ENCODE measurements at places on chromosomes 16 and 17.
A peak's percentile ranks its signal among the peaks of the same experiment; 100 is the strongest.

GRCh38 chr16:81837312-81837751 lies 58.2 kb downstream of the PLCG2 start:
- DNase-seq, result no peak

DNA sequence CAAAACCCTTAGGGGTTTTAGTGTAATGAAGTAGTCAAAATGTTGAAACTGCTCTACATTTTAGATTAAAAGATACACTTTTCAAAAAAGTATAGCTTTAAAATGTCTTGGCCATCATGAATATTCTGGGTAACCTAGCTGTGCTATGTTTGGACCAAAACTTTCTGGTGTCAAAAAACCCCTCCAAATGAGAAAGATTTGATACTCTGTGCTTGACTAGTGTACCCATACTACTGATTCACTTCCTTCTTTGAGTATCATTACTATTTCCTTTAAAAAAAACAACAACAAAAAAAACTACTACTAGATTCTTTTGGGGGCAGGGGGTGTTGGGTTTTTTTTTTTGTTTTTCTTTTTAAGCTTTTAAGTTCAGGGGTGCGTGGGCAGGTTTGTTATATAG lies 37.3 kb downstream of the PTRH2 start:
- DNase-seq, result no peak

DNA sequence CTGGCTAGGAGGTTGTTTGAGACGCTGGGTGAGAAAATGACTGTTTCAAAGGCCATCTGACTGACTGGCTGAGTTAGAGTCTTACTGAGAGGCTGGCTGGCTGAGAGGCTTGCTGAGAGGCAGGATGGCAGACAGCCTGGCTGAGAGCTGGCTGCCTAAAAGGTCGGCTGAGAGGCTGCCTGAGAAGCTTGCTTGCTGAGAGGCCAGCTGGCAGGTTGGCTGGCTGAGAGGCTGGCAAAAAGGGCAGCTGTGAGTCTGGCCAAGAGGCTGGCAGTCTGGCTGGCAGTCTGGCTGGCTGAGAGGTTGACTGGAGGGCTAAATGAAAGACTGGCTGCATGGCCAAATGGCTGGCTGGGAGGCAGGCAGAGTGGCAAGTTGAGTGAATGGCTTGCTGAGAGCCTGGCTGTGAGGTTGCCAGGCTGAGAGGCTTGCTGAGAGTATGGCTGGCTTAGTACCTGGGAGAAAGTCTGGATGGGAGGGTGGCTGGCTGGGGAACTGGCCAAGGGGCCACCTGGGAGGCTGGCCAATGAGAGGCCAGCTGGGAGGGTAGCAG lies 35.3 kb upstream of the ACSM2B start:
- DNase-seq, result no peak

DNA sequence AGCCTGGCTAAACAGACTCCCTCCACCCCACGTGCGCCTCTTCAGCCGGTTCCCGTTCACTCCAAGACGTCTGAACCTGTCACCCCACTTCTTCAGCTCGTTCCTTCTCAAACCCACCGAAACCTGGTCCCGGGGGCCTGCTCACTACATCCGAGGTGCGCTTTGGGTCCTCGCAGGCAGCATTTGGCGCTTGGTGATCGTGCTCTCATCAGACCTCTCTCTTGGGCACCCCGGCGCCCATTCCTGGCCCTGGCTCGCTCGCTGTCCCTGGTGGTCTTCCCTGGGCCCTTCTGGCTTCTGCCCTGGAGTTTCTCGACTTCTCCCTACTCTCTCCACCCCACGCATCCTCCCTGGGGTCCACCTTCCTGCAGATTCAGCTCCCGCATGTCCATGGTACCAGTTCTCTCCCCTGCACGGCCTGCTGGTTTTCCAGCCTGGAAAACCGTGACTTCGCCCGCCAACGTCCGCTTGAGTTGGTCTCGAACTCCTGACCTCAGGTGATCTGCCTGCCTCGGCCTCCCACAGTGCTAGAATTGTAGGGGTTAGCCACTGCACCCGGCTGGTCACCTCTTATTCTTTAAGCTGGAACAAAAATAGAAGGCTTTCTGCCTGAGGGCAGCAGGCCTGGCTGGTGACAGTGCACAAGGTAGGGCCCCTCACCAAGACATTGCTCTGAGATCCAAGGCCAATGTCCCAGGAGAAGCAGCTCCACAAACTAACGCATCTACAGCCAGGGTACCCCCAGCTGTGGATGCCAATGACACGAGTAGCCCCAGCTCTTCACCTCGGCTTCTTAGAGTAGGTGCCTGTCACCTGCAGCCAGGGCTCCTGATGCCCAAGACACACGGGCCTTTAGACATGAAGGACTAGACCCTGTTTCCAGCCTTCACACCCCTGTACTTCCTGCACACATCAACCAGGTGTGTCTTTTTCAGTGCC lies 1.1 kb upstream of the MEAK7 start:
- DNase-seq, result no peak

DNA sequence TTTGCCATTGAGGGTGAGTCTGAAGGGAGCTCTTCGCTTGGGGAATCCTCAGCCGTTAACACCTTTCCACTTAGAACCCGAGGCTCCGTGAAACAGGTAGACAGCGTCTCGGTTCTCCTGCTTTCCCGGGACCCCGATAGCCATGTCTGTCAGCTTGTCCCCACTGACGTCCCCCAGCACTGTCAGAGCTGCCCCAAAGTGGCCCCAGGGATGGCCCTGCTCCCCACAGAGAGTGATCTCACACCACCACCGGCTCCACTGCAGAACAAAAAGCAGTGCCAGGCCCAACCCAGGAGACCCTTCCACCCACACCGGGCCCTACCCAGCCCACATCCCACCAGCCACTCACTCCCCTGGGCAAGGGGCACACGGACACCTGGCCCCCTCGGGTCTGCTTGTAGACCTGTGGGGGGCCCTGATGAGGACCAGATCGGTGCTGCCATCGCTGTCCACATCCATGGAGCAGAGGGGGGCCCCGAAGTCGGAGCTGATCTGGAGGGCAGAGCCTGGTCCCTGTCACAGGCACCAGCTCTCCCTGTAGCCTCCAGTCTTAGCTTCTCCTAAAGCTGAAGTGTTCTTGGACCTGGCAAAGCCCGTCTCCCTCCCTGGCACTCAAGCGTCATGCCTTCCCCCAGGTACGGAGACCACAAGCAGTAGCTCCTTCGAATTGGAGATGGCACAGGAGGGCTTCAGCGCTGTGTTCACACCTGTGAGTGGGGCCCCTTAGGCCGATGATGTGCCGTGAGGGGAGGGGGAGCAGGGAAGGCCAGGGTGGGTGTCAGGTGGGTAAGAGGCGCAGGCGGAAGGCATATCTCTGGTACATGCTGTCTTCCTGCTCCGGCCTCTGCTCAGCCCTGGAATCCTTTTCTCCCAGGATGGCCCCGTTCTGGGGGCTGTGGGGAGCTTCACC lies 6.5 kb downstream of the ITGAX start:
- DNase-seq, result no peak

- DNase-seq, result no peak
Measured at GRCh38 chr17:43169561-43170139, 1.4 kb upstream of the NBR1 start.

- DNase-seq, result no peak
Measured at GRCh38 chr16:3819746-3820724, 60.5 kb downstream of the CREBBP start.

- no peak for DNase-seq
Measured at GRCh38 chr16:50957056-50957455, 194.0 kb downstream of the SALL1 start.

DNA sequence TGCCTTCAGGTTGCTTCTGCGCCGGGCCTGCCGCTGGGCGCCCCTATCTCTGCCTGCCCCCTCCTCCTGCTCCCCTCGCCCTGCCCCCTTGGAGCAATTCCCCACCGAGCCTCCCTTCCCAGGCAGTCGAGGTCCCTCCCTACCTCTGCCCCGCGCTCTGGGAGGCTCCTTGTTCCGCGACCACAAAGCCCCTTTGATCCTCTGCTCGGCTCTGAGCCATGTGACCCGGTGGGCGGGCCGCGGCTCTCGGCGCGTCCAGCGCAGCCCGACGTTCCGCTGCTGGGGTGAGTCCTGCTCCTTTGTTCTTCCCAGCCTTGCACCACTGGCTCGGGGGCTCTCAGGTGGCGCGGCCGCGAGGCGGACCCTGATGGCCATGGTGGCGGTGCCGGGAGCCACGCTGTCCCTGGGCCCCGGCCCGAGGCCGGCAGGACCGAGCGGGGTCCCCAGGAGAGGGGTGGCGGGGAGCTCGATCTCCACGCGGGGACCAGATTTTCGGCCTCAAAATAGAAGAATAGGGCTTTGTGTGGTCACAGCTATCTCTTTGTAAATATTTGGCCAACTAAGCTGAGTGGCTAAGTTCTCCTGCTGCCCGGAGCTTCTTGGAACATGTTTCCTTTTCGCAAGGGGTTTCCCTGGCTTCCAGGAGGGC lies 310.6 kb downstream of the SEC14L1 start:
- DNase-seq, result peak; percentile 90

DNA sequence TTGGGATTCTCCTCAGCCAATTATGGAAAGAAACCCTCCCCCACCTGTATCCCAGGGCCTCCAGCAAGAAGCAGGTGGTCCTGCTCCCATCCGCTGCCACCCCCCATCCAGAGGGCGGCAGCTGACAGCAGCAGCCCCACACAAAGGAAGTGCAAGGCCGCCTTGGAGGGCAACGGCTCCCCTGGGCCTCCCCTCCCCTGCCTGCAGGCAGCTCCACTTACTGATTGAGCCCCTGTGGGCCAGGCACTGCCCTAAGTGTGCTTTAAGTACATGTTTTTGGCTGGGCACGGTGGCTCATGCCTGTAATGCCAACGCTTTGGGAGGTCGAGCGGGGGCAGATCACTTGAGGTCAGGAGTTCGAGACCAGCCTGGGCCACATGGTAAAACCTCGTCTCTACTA lies 257.6 kb downstream of the PARN start:
- no peak for DNase-seq

DNA sequence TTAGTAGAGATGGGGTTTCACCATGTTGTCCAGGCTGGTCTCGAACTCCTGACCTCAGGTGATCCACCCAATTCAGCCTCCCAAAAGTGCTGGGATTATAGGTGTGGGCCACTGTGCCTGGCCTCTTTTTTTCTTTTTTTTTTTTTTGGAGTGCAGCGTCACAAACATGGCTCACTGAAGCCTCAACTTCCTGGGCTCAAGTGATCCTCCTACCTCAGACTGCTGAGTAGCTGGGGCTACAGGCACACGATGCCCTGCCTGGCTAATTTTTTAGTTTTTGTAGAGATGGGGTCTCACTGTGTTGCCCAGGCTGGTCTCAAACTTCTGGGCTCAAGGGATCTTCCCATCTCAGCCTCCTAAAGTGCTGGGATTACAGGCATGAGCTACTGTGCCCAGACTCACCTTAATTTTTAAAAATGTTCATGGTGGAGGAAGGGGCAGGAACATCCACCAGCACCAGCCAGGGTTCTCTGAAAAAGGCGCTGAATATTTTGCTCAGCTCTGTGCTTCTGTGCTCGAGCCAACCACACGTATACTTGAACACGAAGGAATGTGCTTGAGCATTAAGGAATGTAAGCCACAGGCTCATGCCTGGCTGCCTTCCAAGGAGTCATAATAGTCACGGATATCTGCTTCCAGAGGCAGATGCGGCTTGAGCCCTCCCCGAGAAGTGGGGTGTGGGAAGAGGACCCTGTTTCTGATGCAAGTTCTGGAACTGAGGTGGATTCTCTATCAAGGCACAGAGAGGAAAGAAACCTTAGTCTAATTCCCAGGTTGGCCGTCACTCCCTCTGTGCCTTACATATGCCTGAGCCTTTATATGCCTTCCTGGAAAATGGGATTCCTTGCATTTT lies 65.5 kb upstream of the CREBBP start:
- no peak for DNase-seq

DNA sequence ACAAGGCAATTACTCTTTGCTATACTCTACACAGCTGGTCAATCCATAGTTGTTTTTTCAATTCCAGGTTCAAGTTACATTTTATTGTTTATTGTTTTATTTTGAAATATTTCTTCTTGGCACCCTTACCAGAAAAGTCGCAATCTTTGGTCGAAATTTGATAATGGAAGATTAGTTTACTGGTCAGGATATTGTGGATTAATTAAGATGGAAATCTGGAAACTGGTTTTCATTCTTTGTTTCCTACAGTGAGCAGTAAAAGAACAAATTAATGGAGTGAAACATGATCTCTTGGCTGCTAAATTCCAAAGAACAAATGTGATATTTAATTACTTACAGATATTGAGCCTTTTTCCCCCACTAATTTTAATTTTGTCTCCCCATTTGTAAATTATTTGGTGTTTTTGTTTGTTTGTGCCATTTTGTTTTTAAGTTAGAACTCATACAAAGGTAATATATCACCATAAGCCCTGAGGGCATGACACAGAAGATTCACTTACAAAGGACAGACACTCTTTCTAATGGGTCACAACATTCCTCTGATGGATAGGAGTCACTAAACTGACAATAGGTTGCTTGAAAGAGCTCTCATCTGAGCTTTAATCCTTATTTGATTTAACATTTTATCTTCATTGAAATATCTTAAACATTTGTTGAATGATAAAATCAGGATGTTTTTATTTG lies 700.2 kb downstream of the KCNJ2 start:
- no peak for DNase-seq

GRCh38 chr16:54208237-54208636 lies 78.3 kb downstream of the IRX3 start:
- DNase-seq, result no peak

DNA sequence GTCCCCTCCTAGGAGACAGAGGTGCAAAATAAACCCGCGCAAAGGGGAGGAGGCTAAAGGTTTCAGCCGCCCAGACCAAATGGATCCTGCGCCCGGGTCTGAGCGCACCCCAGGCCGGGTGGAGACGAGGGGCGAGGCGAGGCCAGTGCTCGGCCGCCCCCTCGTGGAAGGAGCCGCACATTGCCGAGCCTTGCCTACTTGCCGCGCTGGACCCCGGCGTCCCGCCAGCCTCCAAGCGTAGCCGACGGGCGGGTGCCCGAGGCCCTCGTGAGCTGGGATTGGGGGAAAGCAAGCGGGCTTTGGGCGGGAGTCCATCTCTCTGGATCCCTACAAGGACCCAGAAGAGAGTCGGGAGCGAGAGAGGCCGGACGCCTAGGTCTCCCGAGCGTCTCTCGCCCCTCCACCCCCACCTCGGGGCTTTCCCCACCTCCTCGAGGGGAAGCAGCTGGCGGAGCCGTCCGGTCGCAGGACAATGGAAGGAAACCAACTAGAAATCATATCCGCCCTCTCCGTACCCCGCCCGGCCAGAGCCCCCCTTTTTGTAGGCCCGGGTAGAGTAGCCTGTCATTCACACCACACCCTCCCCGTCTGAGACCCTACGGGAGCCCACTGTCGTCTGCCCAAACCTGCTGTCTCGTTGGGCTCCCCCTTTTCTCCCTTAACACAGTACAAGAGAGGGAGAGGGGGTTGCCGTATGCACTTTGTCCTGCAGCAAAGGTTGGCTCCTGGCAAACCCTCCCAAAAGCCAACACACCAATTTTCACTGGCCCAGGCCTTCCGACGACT lies 664 bp upstream of the BCL6B start:
- peak; percentile 94 for DNase-seq

DNA sequence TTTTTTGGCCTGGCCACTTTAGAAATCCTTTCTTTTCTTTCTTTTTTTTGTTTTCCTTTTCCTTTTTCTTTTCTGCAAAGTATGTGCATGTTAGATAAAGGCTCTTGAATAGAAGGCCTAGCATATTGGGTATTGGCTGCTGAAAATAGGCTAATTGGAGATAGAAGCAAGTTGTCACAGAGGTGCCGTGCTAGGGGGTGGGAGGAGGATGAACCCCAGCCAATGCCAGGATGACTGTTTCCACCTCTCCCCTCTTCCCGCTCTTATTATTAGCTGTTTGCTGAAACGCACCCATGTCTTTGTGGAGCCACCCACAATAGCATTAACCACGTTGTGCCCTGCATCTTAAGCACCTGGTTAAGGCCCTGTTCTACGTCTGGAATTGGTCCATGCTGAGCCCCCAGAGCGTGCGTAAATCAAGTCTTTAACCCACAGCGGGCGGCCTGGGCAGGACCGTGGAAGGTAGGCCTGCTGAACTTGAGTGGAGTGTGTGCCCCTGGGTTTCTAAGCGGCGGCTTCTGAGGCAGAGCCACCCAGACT lies 123.6 kb downstream of the MSI2 start:
- DNase-seq, result no peak
